ENCODE measurements at places on chromosomes 2 and 18.

GRCh38 chr2:155141418-155141817 lies 442.9 kb downstream of the KCNJ3 start:
- DNase-seq: no peak

DNA sequence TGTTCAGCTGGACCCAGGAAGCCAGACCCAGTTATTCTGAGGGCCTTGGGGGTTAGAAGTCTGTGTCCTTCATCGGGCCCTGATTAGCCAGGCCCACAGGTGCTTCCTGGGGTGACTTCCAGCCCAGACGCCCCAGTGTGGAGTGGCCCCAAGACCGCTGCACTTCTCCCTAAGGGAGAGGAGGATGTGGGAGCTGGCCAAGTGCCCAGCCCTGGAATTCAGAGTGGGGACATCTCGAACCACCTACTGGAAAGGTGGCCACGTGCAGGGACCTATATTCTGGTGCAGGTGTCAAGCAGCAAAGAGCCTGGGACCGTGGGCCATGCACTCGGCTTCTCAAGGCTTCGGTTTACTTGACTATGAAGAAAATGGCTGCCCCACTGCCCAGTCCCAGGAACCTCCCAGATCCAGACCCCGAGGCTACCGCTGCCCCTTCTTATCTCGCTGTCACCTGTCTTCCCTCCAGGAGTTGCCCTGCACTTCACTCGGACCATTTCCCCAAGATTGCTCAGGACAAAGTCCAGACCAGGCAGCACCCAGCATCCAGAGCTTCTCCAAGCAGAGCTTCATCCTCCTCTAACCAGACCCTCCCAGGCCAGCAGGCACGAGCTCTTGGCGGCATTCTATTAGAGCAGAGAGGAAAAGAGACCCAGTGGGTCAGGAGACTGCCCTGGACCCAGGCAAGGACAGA lies 142.8 kb upstream of the ID2 start:
- DNase-seq: no peak

GRCh38 chr18:23565916-23566547 lies 20.3 kb downstream of the NPC1 start:
- no peak for DNase-seq

GRCh38 chr2:64036034-64036705 lies 16.9 kb upstream of the VPS54 start:
- DNase-seq: peak; percentile 82

GRCh38 chr2:7333189-7333765 lies 416.1 kb downstream of the RNF144A start:
- no peak for DNase-seq

DNA sequence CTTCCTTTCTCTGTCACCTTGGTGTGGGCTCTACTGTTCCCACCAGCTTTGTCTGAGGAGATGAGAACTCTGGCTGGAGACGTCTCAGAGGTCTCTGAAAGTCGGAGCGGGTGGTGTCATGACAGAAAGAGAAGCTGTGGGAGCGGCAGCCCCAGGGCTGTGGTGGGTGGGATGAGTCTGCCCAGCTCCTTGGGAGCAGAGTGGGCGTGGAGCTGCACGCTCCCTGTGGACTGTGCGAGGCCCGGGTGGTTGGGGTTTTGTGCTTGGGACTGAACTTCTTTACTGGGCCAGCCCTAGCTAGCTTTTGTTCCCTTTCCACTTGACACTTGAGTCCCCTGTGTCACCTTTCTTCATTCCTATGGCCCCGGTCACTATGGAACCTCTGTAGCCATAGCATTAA lies 10.4 kb downstream of the TOGARAM2 start:
- no peak for DNase-seq

GRCh38 chr18:58355243-58355642 lies 273.6 kb downstream of the ALPK2 start:
- DNase-seq: no peak
